Panc1 (cell line): ENCODE measurements at places on chromosomes 7 and 10. TPM values are rescaled to one million over a fixed set of nuclear protein-coding genes. Genes with fewer than 3 reads are reported as not detected.

The HOXA6 gene
- total RNA-seq, result 3.3 TPM

DNA sequence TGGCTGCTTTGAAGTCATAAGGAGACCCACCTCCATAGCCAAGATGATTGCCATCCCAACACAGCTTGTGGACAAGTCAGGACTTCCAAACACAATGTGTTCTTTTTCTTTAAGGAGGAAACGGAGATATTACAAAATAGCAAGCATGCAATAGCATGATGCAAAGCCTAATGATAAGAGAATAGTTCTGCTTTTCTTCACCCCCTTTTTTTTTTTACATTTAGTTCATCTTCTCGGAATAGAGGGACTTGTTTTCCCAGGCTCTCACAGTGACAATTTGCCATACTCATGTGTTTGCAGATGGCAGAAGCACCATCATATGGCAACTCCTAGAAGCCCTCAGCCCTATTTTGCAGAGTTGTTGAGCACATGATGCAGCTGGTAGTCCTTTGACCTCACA is 119.8 kb downstream of the ITGB8 start:
- no peak for DNase-seq

The CPA4 gene
- total RNA-seq, result 3.1 TPM

The LMOD2 gene
- total RNA-seq, result not detected

GRCh38 chr10:131961777-131962662 is 19.7 kb downstream of the BNIP3 start:
- DNase-seq, result no peak

DNA sequence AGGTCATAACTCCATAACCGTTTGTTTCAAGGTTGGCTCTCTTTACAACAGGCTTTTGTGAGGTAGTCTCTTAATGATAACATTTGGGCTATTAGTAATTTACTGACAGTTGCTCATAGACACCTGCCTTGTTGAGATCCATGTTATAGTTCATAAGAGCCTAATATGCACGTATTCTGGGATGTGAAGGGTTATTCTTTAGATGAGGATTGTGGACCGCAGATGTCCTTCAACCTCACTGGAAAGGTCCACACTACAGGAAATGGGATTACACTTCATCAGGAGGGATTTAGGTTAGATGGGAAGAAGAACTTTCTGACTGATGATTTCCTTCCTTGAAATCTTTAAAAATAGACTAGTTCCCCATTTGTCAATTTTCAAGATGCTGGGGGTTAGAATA is 62.8 kb downstream of the SAMD9 start:
- DNase-seq, result no peak

- DNase-seq, result peak; percentile 15
Measured at GRCh38 chr10:48406204-48406603, 99.7 kb downstream of the MAPK8 start.

GRCh38 chr10:13349463-13350274 is 1.6 kb upstream of the SEPHS1 start:
- DNase-seq, result no peak

- DNase-seq, result no peak
Measured at GRCh38 chr10:78528749-78529204, 495.1 kb downstream of the RPS24 start.

DNA sequence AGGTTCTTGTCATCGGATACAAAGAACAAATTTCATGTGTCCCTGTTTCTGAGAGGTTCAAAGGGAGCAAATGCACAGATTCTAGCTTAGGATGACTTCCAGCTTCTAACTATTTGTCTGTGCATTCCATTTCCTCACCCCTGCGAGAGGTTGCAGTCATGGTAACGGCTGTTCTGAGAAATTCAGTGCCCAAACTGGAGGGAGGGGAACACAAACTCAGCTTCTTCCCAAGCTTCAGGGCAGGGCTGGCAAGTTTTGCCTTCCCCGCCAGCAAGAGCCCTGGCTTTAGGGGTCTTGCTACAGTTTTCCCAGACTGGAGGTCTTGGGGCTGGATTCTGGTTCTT is 11.1 kb downstream of the FAS start:
- DNase-seq, result no peak

DNA sequence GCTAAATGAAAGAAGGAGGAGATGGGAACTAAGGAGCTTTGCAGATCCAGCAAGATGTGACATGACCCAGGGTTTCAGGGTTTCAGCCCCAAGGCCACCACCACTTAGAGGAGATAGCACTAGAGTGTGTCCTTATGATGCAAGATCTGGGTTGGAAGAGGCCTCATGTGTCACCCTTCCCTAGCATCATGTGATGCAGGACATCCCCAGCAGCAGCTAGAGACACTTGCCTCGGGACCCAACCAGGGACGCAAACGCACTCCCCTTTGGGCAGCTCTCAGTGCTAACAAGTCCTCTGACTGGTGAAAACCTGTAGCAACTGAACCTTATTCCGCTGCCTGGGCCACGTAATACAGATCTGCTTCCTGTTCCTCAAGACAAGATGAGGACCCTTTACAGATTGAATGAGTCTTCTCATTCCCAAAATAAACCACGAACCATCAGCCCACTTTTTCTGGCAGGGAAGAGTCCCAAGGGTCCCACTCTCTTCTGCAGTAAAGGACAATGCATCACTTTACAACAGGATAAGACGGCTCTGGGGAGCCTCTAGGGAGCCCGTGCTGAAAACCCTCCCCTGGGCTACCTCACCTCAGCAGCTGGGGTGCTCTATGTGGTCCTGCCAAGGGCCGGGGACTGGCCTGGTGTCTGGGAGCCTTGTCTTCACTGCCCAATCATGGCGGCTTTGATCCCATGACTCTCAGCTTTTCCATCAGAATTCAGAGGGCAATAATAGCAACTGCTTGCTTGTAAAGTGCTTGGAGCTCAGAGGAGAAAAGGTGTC is 44.8 kb upstream of the GDF10 start:
- DNase-seq, result no peak

- no peak for DNase-seq
Measured at GRCh38 chr7:117155694-117156093, 167.2 kb downstream of the WNT2 start.

- DNase-seq, result no peak
Measured at GRCh38 chr7:143507094-143507518, 29.4 kb downstream of the TAS2R41 start.

DNA sequence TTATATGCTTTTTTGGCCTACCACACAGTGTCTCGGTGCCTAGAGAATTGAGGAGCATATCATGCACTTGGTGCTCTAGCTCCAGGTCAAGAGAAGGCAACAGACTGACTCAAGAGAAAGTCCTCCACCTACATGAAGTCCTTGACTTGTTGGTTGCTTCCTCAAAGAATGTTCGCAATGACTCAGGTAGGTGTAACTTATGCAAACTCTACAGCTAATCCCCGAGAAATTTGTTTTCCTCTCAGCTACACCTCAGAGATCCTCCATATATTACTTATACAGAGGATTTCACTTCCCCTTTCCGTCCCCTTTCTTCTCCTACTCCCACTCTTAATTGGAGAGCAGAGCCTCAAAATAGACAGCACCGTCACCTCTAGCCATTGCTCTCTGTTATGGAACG is 1013.1 kb downstream of the KCNMA1 start:
- no peak for DNase-seq

The GRID2IP gene
- total RNA-seq, result 0.13 TPM

DNA sequence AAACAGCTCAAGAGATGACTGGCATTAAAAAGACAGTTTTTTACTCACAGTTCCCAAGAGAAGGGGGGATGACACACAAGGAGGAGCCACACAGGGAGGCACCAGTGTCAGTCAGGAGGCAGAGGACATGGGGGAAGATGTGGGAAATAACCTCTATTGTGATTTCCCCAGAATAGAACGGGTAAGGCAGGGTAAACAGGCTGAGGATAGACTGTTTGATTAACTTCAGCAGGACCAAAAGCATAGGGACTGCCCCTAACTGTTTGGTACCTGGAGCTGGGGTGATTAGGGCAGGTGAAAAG is 60.7 kb downstream of the RAPGEF5 start:
- no peak for DNase-seq

GRCh38 chr7:1972744-1973143 is 260.0 kb downstream of the MAD1L1 start:
- DNase-seq, result no peak

The POU6F2 gene
- total RNA-seq, result not detected

The WDFY4 gene
- 0.23 TPM for total RNA-seq

DNA sequence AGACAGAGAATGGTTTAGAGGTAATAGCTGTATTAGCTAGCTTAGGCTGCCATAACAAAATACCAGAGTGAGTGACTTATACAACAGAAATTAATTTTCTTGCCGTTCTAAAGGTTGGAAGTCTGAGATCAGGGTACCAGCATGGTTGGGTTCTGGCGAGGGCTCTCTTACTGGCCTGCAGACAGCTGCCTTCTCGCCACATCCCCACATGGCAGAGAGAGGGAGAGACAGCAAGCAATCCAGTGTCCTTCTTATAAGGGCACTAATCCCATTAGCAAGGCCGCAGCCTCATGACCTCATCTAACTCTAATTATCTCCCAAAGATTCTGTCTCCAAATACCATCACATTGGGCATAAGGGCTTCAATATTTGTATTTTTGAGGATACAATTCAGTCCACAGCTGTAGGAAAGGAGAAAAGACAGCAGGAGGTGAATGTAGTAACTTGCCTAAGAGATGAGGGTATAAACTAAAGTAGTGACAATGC is 3.6 kb upstream of the STAM start:
- no peak for DNase-seq

GRCh38 chr7:90816511-90817142 is 220.5 kb downstream of the CDK14 start:
- no peak for DNase-seq

DNA sequence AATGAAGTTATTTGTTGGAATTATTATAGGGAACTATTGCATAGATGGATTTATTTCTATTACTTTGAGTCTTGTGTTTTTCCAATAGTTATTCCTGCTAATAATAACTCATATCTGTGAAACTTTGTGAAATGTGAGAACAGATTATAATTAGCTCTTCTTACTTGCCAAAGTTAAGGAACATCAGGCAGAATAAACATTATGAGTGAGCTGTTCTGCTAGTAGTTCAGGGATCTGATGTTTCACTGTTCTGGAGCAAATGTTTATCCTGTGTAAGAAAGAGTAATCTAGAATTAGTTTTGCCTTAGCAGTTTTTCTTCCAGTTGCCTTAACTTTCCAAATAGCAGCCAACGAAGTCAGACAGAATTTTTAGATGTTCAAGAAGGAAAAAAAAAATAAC is 245.2 kb upstream of the PLXDC2 start:
- DNase-seq, result no peak

DNA sequence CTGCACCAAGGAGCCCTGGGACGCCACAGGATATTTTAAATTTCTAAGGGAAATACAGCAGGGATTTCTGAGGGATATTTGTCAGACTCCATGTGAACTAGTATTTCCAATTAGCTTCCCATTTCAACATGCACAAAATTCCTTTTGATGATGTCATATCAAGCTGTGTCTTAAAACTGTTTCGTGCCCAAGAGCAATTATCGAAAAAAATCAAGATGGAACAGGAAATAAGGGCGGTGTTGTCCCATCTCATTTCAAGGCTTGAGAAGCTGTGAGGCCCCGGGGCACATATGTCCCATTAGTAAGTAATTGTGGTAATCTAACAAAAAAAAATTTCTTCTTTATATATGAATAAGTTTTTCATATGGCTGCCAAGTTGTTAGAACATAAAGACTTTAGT is 47.4 kb downstream of the PPP1R17 start:
- no peak for DNase-seq

DNA sequence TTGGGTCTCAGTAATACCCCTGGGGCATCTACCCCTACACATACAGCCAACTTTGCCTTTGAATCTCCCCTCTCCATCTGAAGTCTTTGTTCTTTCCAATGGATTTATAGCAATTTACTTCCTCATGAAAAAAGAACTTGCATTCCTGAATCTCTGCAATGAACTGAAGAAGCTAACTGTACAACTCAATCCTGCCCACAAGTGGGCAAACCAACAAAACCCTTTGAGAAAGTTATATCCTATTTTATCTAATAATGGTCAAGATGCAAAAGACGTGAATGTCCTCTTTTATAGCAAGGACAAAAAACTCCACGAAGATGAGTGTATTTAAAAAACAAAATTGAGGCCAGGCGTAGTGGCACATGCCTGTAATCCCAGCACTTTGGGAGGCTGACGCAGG is 991.3 kb downstream of the LRMDA start:
- no peak for DNase-seq

GRCh38 chr10:104299031-104299904 is 30.3 kb downstream of the GSTO2 start:
- DNase-seq, result no peak

The GCK gene
- 0.36 TPM for total RNA-seq

The ZNF138 gene
- 7.6 TPM for total RNA-seq

GRCh38 chr7:91033574-91033973 is 230.7 kb upstream of the FZD1 start:
- DNase-seq, result no peak

The JAKMIP3 gene
- total RNA-seq, result 1.5 TPM

DNA sequence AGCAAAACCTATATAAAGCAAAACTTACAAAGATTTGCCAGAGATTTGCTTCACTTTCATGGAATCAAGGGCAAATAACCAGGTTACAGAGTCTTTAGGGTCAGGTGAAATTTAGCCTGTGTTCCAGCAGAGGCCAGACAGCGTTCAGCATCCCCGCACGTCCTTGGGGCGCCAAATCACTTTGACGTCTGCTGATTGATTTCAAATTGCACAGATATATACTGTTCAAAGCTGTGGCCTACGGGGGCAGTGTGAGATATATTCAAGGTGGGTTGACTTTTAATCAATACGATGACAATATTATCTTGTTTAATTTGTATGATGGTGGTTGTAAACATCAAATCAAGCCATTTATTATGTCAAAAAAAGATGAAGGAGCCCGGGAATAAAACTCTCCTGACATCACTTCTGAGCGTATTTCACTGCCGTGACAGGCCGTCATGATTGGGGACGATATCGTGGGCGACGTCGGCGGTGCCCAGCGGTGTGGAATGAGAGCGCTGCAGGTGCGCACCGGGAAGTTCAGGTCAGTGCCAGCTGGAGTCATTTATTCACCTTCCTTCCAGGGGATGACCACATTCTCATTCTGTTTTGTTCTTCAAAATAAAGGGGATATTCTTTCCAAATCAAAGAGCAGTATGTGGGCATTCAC is 55.2 kb downstream of the LHPP start:
- DNase-seq, result no peak

The SCRN1 gene
- total RNA-seq, result 189 TPM

DNA sequence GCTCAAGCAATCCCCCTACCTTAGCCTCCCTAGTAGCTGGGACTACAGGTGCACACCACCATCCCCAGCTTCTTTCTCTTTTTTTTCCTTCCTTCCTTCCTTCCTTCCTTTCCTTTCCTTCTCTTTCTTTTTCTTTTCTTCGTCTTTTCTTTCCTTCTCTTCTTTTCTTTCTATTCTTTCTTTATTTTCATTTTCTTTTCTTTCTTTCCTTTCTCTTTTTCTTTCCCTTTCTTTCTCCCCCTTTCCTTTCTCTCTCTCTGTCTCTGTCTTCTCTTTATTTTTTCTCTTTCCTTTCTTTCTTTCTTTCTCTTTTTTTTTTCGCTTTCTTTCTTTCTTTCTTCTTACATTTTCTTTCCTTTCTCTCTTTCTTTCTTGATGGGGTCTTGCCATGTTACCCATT is 621.3 kb downstream of the GALNT17 start:
- no peak for DNase-seq

- DNase-seq, result no peak
Measured at GRCh38 chr10:1434202-1434601, 303.1 kb downstream of the ADARB2 start.

The SPDYE1 gene
- not detected for total RNA-seq
